ENCODE measurements at places on chromosomes 12 and 14.

GRCh38 chr12:42199007-42199406 is 39.0 kb downstream of the YAF2 start:
- no peak for DNase-seq

- no peak for DNase-seq
Measured at GRCh38 chr12:3565985-3566384, 75.0 kb downstream of the PRMT8 start.

- no peak for DNase-seq
Measured at GRCh38 chr12:126998747-126999285, 1268.2 kb upstream of the TMEM132C start.

- no peak for DNase-seq
Measured at GRCh38 chr12:10381928-10382628, 7.8 kb downstream of the KLRK1 start.

- DNase-seq = no peak
Measured at GRCh38 chr12:119259484-119259883, 75.0 kb upstream of the CCDC60 start.
